ENCODE measurements at places on chromosomes 16 and 17. TPM values are rescaled to one million over a fixed set of nuclear protein-coding genes. Genes with fewer than 3 reads are reported as not detected.

- peak; percentile 39 for DNase-seq
- H3K27me3 ChIP-seq = no peaks in the 10 kb centered on the region
- no peaks in the 10 kb centered on the region for H3K36me3 ChIP-seq
- H3K4me1 ChIP-seq = peaks cover 32% of the 10 kb centered on the region
- H3K27ac ChIP-seq = peak overlapping the region; percentile 94
- peak overlapping the region; percentile 88 for H3K4me3 ChIP-seq
Observed at GRCh38 chr16:15950161-15950854, 892 bp downstream of the ABCC1 start.

- no peaks in the 10 kb centered on the region for H3K36me3 ChIP-seq
- no peak overlapping the region for H3K4me3 ChIP-seq
- no peak for DNase-seq
- no peak overlapping the region for H3K27ac ChIP-seq
Observed at GRCh38 chr17:62902531-62903220, 63.4 kb upstream of the TANC2 start.

- H3K4me1 ChIP-seq = no peaks in the 10 kb centered on the region
- DNase-seq = no peak
- H3K4me3 ChIP-seq = no peak overlapping the region
- H3K27ac ChIP-seq = no peak overlapping the region
- H3K27me3 ChIP-seq = no peaks in the 10 kb centered on the region
- no peaks in the 10 kb centered on the region for H3K36me3 ChIP-seq
Observed at GRCh38 chr16:79164388-79164995, 436.0 kb downstream of the MAF start.

DNA sequence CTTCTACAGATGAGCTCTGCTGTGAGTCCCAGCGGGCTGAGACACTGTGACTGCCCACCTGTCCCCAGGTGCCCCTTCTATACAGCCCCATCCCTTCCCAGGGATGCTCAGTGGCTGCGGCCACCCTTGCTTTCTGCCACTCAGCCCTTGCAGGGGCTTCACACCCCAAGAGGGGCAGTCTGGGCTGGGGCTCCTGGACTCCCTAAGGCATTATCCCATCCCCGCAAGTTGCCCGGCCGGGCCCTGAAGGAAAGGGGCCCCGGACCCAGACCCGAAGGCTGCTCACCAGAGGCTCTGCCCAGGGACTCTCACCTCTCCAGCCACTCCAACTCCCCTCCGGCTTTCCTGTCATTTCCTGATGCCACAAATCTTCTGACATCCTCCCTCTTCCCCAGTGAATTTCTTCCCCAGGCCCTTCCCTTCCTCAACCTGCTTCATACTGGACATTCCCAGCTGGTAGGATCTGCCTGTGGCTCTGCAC is 88.5 kb upstream of the TOB1 start:
- H3K27me3 ChIP-seq = no peaks in the 10 kb centered on the region
- H3K36me3 ChIP-seq = no peaks in the 10 kb centered on the region
- peak overlapping the region; percentile 100 for H3K27ac ChIP-seq
- DNase-seq = no peak

GRCh38 chr16:49461517-49461951 is 87.9 kb downstream of the C16orf78 start:
- H3K27ac ChIP-seq = no peak overlapping the region
- no peak overlapping the region for H3K4me3 ChIP-seq
- no peaks in the 10 kb centered on the region for H3K4me1 ChIP-seq
- DNase-seq = no peak
- no peaks in the 10 kb centered on the region for H3K27me3 ChIP-seq

- H3K4me1 ChIP-seq = no peaks in the 10 kb centered on the region
- H3K27ac ChIP-seq = no peak overlapping the region
- H3K27me3 ChIP-seq = no peaks in the 10 kb centered on the region
- H3K4me3 ChIP-seq = no peak overlapping the region
Observed at GRCh38 chr17:64441772-64442540, 7.0 kb upstream of the MILR1 start.

DNA sequence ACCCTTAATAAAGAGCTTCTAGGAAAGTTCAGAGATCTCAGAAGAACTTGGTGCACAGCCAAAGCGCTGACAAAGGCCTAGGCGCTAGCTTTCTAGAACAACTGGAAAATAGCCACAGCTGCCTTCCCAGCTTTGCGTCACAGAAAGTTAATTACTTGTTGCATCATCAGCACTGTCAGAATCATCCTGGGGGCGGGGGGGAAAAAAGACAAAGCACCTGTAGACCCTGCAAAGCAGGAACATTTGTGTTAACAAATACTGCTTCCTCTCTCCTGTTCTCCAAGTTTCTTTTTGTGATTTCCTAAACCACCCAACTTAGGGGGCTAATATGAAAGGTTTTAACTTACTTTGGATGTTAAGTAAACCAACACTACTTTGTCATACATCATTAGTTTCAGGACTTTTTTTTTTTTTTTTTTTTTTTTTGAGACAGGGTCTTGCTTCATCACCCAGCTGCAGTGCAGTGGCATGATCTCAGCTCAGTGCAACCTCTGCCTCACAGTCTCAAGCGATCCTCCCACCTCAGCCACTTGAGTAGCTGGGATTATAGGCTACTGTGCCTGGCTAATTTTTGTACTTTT is 4.8 kb upstream of the AARSD1 start:
- H3K4me3 ChIP-seq = no peak overlapping the region
- no peaks in the 10 kb centered on the region for H3K4me1 ChIP-seq
- no peaks in the 10 kb centered on the region for H3K36me3 ChIP-seq

DNA sequence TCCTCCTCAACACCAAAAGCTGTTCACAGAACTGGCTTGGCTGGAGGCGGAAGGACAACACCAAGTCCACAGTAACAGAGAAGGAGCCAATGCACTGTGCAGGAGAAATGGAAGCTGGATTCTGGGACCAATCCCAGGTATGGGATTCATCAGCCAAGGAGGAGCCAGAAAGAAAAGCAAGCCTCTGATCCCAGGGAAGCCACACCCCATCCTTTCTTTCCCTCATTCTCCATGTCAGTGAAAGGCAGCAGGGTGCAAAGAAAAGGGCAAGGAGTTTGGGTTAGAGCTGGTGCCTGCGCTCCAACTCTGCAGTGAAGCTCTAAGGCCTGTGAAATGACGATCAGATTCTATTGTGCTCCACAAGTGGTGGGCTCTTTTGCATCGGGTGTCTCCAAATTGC is 11.0 kb downstream of the DCAKD start:
- no peaks in the 10 kb centered on the region for H3K27me3 ChIP-seq
- H3K36me3 ChIP-seq = no peaks in the 10 kb centered on the region
- H3K4me1 ChIP-seq = peaks cover 24% of the 10 kb centered on the region
- no peak for DNase-seq
- no peak overlapping the region for H3K27ac ChIP-seq
- H3K4me3 ChIP-seq = no peak overlapping the region

DNA sequence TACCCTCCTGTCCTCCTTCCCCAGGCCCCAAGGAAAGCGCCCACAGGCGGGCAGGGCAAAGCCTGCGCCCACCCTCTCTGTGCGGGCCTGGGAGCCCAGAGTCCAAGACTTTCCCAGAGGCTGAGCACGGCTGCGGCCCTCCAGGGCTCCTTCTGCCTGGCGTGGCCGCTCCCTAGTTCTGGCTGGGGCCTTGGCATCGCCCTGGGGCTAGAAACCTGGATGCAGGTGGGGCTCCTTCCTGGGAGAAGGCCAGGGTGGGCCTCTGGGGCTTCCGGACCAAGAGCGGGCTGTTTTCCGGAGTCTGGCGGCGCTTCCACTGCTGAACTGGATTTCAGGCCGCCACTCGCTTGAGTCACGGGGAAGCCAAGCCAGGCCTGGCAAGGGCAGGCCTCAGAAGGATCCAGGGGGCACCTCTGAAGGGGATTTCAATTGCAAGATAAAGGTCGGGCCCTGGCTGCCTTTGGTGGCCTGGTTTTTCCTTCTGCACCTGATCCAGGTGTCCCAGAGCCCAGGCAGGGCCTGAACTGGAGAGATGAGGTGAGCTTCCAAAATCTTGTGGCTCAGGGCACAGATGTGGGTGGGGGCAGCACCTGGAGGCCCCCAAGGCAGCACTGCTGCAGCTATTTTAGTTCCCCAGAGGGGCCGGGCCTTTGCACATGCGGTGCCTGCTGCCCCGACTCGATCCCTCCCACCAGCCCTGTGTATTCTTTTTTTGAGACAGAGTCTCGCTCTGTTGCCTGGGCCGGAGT is 227.4 kb downstream of the MRTFB start:
- H3K27me3 ChIP-seq = no peaks in the 10 kb centered on the region
- H3K4me3 ChIP-seq = no peak overlapping the region
- no peaks in the 10 kb centered on the region for H3K36me3 ChIP-seq
- DNase-seq = no peak
- peak overlapping the region; percentile 88 for H3K27ac ChIP-seq

GRCh38 chr16:3459401-3460090 is 16.1 kb downstream of the NAA60 start:
- peak overlapping the region; percentile 93 for H3K4me3 ChIP-seq
- H3K36me3 ChIP-seq = no peaks in the 10 kb centered on the region
- DNase-seq = no peak

DNA sequence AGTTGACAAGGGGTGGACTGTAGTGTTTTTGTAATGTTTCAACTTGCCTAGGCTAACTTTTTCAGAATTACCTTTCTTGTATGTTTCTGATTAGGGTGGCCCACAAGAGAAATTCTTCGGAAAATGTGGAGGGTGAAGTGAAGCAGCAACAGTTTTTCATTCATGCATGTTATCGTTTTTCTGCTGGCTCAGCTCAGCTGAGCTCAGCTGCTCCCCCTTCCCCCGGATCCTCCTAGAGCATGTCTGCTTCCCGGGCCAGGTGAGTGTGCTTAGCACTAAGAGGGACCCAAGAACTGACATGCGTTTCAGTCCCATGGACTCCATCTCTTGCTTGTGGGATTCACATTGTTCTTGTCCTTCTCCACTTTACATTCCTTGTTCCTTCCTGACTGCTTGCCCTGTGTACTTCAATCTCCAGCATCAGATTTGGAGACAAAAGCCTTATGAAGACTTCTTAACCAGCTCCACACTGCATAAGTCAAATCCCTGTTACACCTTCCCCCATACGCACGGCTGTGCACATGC is 33.6 kb downstream of the SCPEP1 start:
- no peaks in the 10 kb centered on the region for H3K27me3 ChIP-seq
- no peak for DNase-seq
- H3K36me3 ChIP-seq = no peaks in the 10 kb centered on the region
- no peak overlapping the region for H3K4me3 ChIP-seq

DNA sequence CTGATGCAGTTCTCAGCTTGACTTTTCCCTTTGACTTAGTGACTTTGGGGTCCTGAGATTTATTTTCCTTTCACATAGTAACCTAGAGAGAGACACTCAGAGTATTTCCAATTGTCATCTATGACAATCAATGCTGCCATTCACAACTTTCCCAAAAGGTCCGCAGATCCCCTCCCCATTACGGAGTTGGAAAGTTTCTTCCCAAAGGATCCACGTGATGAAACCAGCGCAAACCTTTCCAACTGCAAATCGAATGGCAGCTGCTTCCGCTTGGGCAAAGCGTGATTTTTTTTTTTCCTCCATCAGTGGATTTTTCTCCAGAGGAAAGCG is 538 bp upstream of the FCSK start:
- H3K27me3 ChIP-seq = no peaks in the 10 kb centered on the region
- peak overlapping the region; percentile 96 for H3K27ac ChIP-seq
- peaks cover 12% of the 10 kb centered on the region for H3K4me1 ChIP-seq
- DNase-seq = no peak

DNA sequence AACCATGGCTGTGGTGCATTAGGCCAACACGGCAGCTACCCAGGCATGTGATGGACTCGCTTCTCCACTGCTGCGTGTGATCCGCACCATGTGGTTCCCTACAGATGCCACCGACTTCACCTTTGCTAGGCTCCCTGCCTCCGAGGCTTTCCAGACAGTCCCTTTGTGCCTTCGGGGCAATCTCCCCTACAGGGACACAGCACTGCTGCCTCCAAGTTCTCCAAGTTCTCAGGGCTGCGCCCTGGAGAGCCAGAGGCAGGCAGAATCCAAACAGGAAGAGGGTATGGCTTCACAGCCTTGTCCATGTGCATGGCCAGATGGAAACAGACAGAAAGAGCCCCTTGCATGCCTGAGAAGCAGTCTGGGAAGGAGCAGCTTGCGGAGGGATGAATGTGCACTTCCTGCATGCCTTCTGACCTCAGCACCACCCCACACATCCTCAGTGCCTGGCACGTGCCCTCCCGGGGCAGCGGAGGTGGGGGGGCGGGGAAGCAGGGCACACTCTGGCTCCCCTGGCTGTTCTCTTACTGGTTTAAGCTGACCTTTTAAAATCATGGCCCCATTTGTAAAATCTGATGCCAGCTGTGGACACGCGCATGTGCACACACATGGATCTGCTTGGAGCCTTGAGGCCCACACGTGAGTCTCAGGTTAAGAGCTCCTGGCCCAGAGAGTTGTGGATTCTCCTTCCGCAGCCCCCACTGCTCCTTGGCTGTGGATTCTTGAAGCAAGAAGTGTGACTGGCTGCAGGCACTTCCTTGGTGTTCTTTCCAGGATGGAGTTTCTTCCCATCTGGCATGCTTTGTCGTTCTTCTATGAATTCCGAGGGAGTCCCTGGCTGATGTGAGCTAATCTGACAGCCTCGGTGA is 55.3 kb upstream of the MTSS2 start:
- no peak overlapping the region for H3K4me3 ChIP-seq
- H3K36me3 ChIP-seq = no peaks in the 10 kb centered on the region
- peaks cover 41% of the 10 kb centered on the region for H3K4me1 ChIP-seq
- H3K27ac ChIP-seq = no peak overlapping the region
- H3K27me3 ChIP-seq = no peaks in the 10 kb centered on the region

DNA sequence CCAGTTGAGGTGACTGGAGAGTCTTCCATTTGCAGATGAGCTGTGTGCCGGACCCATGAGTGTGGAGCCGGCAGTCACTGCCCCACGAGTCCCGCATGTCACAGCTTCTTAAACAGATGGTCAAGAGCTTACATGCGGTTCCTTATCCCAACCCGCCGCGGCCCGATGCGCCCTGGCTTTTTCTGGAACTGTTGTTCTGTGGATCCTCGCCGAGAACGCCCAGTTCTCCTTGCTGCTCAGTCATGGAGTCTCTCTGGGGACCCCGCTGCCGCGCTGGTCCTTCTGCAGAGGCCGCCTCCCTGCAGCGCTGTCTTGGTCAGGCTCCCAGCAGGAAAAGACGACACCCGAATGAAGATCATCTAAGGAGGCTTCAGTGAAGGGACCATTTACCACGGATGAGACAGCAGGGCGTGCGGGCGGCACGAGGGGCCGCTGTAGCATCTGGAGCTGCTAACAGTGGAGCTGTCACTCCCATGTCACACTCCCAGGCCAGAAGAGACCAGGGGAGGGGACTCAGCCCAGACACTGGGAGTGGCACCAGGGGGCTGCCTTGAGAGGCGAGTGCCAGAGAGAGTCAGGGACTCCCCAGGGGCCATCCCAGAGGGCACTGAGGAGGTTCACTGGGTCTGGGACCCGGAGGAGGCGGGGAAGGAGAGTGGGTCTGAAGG is 10.8 kb upstream of the LGALS3BP start:
- H3K27ac ChIP-seq = peak overlapping the region; percentile 51
- H3K4me3 ChIP-seq = no peak overlapping the region
- H3K4me1 ChIP-seq = peaks cover 6% of the 10 kb centered on the region
- no peaks in the 10 kb centered on the region for H3K27me3 ChIP-seq

The FCSK gene
- total RNA-seq = 12.5 TPM

The C16orf74 gene
- total RNA-seq = not detected

The MRC2 gene
- total RNA-seq = 4.8 TPM

The DYNLRB2 gene
- total RNA-seq = not detected

The RNF135 gene
- total RNA-seq = 7.3 TPM

The PRSS27 gene
- not detected for total RNA-seq

All from gastrocnemius medialis (tissue), 4 donors.